ENCODE measurements at places on chromosomes 6 and 20.

DNA sequence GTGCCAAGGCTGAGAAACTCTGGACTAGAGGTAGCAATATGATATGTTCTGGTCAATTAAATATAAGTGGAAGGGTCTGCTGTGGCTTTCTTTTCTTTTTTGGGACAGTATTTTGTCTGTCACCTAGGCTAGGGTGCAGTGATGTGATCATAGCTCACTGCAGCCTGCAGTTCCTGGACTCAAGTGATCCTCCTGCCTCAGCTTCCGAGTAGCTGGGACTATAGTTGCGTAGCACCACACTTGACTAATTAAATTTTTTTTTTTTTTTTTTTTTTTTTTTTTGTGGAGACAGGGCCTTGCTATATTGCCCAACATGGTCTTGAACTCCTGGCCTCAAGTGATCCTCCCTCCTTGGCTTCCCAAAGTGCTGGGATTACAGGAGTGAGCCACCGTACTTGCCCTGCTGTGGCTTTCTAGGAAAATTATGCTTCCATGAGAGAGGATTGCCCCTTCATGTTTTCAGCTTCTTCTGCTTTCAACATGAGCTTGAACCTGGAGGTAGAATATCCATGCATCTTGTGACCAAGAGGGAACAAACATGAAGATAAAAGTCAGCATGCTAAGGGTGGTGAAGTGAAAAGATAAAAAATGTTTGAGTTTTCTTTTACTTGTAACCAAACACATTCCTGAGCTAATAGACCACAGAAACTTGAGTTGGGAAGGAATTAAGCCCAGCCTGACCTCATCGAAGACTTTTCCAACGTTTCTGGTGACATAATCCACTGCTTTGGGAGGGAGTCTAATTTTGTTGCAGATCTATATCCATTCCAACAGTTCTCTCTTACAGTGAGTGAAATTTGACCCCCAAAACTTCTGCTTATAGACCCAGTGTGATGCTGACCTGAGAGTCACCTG, 75.1 kb downstream of the CARMIL1 start:
- DNase-seq = no peak

DNA sequence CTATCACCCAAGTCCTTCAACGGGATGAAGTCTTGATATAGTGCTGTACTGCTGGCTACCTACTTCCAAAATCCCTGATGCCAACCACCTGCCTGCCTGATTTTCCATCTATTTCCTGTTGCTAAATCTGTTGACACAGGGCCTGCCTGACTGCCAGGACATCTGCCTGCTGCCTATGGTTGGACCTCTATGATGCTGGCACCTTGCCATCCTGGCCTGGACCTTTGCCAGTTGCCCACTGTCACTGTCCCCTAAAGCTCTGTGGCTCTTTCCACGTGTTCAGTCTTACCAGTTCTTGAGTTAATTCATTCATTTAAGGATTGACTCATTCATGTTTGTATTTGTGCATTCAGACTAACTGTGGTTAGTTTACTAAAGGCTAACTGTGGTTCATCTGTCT, 9.2 kb upstream of the RGS17 start:
- no peak for DNase-seq

- DNase-seq = no peak
These were observed 123.0 kb upstream of the SNX9 start for GRCh38 chr6:157699777-157700636.

DNA sequence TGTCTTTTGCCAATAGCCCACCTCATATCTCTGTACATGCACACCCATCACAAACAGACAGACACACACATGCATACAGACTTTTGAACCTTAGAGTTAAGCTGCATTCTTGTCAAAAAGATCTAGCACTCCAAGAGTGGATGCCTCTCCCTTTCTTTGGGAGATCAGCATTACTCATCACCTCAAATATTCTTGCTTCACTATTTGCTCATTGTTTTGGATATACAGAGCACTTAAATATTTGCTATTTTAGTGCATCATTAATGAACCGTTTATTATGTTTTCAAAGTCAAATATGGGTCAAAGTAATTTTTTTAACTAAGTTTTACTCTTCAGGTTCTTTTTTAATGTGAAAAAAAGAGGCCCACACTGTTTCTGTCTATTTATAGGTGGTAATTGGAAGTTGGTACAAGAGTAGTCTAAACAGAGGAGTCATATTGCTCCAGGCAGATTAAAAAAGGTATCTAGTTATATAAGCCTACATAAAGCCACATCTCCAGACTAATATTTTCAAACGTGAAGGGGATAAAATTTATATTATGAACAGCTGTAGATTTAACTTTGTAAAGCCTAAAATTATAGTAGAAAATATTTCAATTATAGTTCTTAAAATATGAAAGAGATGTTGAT, 102.6 kb downstream of the FLRT3 start:
- DNase-seq = peak; percentile 43

- DNase-seq = no peak
These were observed 73.5 kb upstream of the PBOV1 start for GRCh38 chr6:138291849-138292181.

DNA sequence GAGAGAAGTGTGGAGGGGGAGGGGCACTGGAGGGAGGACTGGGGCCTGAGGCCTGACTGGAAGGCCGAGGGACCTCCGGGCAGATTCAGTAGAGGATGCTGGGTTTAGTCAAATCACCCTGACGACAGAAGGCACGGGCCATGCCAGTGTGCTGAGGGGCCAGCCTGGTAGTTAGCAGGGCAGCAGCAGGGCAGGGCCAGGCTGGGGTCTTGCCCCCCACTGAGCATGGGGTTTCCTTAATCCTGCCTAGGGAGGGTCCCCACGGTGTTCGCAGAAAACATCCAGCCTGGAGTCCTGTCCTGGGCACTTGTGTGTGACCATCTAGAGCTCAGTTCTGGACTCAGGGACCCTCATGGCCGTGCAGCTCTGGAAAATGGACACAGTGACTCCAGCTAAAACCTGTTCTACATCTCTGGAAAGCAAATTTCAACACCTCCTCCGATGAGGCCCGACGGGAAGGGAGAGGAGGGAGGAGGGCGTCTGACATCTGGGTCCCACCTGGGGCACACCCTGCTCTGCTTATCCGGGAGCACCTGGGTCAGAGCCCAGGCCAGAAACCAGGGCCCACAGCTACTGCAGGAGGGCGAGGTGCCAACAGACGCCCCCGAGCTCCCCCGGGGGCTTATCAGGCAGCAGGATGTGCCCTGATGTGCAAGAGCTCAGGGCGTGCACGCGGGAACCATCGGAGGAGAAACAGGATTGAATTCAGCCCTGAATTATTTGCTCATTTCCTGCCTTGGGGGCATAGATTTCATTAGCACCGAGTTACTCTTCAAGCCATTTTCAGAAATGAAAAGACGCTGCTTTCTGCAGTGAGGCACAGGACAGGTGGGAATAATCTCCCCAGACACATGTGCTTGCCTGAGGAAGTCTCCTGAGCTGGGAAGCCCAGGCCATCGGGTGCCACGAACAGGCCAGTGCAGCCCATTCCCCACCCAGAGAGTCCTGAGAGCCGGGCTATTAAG, 78.0 kb upstream of the MPC1 start:
- peak; percentile 20 for DNase-seq

GRCh38 chr6:111757342-111757741, 115.9 kb downstream of the FYN start:
- DNase-seq = no peak

- DNase-seq = no peak
These were observed 320.3 kb downstream of the BMP2 start for GRCh38 chr20:7087803-7088202.

DNA sequence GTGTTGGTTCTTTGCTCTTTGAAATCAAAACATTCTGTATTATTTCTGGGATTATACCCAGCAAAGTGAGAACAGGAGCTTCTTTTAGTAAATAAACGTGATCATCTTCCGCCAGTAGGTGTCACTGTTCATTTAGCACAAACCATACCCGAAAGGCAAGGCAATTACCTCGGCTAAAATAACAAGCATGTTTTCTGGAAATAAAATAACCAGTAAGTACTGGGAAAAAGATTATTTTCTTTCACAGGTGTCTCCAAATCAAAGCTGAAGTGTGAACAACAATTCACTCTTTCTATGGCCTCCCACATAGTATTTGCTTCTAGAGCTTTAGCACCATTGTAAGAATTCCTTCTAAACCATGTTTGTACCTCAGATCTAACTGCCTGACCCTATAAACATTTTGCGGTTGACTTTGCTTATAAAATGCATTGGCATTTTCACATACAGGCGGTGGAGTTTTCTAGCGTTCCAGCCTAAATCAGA, 144.6 kb upstream of the AGPAT4 start:
- peak; percentile 44 for DNase-seq

DNA sequence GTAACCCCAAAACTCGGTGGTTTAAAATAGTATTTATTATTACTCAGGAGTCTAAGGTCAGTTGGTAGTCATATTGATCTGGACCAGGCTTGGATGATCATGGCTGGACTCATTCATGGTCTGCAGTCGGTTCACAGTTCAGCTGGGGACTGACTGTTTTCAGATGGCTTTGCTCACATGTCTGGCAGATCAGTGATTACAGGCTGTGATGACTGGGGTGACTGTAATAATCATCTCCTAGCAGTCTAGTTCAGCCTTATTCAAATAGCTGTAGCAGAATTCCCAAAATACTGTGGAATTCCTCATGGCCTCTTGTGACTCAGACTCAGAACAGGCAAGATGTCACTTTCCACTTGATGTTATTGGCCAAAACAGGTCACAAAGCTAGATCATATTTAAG, 16.4 kb upstream of the NT5DC1 start:
- DNase-seq = no peak

DNA sequence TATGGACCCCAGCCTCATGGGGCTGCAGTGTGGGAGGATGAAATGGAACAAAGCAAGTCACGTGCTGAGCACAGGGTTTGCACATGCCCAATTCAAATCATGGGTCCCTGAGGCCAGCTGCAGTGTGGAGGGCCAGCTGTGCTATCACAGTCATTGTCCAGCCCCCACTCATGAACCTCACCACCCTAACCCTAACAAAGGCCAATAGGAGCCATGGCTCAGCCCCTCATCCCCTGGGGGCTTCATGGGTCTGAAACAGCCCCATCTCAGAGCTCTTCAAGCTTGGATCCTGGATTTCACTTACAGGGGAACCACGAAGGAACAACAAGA, 125.6 kb upstream of the MAFB start:
- no peak for DNase-seq

GRCh38 chr20:49174183-49174582, 14.0 kb downstream of the STAU1 start:
- no peak for DNase-seq

- no peak for DNase-seq
These were observed 36.6 kb upstream of the ADTRP start for GRCh38 chr6:11815231-11815630.

All from PC-9 (cell line).